Stimulated activated CD8-positive, alpha-beta memory T cell treated with anti-CD3 and anti-CD28 coated beads, Interleukin-7, amount 100 ng/mL, for 4 hours (primary cell): ENCODE measurements at places on chromosomes 5 and 9.

DNA sequence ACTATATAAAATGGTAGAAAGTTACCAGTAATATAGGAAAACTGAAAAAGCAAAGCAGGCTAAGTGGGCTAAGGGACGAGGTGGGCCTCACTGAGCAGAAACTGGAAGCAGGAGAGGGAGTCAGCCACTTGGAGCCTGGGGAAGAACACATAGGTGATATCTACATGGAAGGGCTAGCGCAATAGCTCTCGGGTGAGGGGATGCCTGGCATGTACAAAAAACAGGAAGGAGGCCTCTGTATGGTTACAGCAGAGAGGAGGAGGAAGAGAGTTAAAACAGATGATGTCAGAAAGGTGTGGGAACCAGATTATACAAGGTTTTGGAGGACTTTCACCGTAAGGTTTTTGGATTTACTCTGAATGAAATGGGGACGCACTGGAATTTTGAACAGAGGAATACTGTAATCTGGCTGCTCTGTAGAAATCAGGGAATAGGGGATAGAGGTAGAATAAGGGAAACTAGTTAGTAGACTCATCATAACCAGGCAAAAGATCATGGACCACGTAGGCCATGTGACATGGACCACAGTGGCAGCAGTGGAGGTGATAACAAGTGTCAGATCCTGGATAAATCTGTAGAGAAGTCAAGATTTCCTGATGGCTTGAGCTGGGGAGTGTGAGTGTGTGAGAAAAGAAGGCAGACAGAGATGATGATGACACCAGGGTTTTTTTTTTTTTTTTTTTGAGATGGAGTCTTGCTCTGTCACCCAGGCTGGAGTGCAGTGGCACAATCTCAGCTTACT, 52.5 kb downstream of the FNBP1 start:
- no peak for DNase-seq

DNA sequence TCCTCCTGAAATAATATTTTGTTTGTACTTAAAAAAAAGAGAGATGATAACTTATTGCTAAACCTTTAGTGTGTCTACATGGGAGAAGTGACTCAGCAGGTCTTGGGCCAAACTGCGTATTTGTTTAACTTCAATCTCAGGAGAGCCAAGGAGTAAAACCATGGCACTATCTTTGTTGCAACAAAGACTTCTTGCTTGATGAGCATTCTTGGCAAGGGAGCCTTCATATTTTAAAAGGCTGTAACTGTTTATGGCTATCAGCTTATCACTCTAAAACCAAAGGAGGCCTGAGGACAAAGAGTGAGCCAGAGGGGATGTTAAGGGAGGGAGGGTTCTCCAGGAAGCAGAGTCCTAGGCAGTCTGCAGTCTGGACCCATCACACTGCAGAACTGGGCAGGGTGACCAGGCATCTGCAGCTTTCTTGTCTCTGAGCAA, 216.2 kb upstream of the S1PR3 start:
- DNase-seq: no peak

GRCh38 chr5:150141544-150142184, 14.0 kb downstream of the PDGFRB start:
- DNase-seq: no peak

GRCh38 chr5:1200495-1201326, 684 bp upstream of the SLC6A19 start:
- no peak for DNase-seq
